Occipital lobe (tissue), 3 donors: ENCODE measurements at places on chromosomes 6 and 20.

DNA sequence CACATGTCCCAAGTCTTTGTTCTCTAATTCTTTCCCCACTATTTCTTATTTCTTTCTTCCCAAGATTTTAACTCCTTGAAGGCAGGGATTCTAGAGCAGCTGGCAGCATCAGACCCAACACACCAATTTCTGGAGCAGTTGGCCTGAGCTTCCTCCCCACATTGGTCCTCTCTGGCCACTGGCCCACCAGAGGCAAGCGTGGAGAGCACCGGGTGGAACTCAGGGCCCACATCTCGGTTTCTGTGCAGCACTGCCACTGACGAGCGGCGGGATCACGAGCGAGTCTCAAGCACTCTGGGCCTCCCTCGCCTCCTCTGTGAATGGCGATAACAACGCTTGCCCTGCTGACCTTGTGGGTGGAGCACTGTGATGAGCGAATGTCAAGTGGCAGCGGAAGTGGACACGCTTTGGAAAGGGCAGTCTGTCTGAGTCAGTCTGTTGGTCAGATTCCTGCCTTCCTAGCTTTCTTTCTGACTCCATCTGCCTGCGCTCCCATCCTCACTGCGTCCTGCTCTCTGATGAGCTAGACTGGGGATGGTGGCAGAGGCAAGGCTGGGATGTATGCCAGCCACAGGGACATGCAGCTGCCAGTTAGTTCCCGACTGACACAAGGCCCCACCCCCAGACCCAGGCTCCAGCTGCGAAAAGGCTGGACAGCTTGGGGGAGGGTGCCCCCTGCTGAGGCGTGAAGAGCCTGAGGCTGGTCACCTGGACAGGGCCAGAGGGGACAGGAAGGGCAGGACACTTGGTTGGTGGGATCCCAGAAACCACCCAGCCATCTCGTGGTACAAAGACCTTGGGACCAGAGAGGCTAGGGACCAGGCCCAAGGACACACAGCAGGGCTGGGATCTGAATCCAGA lies 4.5 kb upstream of the SPDEF start:
- DNase-seq, result no peak

GRCh38 chr20:58524814-58525213 lies 9.6 kb upstream of the APCDD1L start:
- no peak for DNase-seq

DNA sequence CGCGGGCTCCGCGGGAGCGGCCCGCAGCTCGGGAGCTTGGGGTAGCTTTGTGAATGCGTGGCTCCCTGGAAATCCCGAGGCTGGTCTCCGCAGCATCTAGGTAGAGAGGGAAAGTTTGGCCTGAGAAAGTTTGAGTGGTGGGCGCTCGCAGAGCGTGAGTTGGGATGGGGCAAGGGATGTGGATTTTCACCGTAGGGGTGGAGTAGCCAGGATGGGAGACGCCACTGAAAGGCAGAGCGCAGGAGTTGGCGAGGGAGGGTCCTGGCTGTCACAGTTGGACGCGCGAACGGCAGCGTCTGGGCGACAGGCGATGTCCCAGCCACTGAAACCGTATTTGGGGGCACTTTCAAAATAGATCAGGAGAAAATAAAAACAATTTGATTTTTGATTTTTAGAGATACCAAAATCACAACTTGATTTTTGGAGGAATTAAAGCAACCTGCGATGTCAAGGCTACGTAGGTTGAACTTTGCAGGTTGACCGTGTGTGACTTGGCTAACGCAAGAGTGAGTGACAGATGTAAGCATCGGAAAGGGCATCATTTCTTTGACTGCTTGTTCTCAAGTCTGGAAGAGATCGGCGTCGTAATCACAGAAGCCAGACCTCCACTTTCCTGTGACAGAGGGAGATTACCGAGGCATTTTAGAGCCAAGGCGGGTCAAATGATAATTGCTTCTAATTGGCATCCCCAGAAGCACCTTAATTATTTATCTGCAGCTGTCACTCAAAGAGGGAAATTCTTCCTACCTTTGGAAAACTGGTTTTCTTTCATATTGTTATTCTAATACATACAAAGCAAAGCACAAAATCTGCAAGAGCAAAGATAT lies 646 bp downstream of the HEY2 start:
- no peak for DNase-seq

DNA sequence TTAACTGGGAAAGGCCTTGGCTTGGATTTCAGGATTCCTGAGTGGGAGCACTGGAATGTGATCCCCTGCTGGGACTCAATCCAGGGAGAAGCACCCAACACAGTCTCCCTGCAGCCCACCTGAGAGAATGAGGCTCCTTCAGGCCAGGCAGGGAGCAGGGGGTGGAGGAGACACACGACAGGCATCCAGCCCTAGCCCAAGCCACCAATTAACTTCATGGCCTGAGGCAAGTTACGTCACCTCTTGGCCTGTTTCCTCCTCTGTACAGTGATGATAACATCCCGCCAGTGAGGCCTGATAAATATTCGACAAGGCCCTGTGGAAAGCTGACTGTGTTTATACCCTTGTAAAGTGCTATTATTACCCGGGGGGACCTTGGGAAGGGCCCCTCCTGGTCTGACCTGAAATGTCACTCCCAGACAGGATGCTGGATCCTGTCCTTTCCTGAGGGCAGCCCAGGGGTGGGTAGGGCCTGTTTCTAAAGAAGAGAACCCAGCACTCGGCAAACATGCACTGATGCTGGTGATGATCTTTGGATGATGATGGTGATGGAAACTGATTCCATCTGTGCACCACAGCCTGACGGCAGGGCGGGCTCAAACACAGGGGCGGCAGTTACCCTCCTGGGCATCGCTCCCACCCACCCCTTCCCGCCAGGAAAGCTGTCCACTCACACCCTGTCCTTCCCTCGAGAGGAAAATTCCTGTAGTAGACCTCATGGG lies 12.4 kb downstream of the FRS3 start:
- no peak for DNase-seq

DNA sequence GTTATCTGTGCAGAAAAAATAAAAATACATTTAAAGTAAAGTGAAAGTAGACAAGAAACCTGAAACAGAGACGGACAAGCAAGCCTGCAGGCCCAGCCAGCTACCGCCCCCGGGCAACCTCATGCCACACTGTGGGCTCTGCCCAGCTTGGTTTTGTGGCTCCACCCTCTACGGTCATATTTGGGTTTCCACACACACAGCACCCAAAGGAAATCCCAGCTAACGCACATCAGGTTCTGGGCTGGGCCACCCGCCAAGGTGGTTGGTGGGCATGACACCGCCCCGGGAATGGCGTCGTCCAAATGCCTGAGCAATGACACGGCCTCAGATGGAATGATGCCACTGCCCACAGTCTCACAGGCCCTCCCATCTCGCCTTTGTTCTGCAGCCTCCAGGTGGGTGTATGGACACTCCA lies 22.9 kb downstream of the FAM110A start:
- no peak for DNase-seq
